ENCODE measurements at places on chromosomes 13 and 19. TPM values are rescaled to one million over a fixed set of nuclear protein-coding genes. Genes with fewer than 3 reads are reported as not detected.

- no peak for DNase-seq
Measured at GRCh38 chr19:38079926-38080380, 144.1 kb downstream of the DPF1 start.

GRCh38 chr19:40604171-40604646, 3.0 kb downstream of the LTBP4 start:
- no peak for DNase-seq

- no peak for DNase-seq
Measured at GRCh38 chr13:65387743-65388347, 1842.3 kb downstream of the PCDH9 start.

- DNase-seq: no peak
Measured at GRCh38 chr13:46071590-46072249, 19.2 kb upstream of the ZC3H13 start.

GRCh38 chr19:55324662-55325061, 479 bp downstream of the TMEM150B start:
- no peak for DNase-seq

Gene MADCAM1
- 1.3 TPM for total RNA-seq

DNA sequence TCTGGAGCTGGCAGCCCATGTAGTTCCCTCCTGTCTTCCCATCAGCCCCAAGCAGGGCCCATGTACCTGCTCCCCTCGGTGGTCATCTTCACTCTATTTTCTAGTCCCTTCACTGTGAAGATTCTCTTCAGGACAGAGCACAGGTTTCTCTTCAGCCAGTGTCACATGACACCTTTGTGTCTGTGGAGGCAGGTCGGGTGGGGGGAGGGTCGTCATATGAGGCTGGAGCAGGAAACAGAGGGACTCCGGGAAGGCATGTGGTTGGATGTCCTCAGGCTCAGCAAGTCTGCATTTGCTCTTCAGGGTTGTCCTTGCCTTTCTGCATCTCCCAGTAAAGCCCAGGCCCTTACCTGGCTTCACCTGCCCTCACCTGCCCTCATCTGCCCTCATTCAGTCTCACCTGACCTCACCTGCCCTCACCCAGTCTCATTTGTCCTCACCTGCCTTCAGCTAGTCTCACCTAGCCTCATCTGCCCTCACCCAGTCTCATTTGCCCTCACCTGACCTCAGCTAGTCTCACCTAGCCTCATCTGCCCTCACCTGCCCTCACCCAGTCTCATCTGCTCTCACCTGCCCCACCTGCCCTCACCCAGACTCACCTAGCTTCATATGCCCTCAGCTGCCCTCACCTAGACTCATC, 120.3 kb downstream of the ZDHHC20 start:
- DNase-seq: no peak

DNA sequence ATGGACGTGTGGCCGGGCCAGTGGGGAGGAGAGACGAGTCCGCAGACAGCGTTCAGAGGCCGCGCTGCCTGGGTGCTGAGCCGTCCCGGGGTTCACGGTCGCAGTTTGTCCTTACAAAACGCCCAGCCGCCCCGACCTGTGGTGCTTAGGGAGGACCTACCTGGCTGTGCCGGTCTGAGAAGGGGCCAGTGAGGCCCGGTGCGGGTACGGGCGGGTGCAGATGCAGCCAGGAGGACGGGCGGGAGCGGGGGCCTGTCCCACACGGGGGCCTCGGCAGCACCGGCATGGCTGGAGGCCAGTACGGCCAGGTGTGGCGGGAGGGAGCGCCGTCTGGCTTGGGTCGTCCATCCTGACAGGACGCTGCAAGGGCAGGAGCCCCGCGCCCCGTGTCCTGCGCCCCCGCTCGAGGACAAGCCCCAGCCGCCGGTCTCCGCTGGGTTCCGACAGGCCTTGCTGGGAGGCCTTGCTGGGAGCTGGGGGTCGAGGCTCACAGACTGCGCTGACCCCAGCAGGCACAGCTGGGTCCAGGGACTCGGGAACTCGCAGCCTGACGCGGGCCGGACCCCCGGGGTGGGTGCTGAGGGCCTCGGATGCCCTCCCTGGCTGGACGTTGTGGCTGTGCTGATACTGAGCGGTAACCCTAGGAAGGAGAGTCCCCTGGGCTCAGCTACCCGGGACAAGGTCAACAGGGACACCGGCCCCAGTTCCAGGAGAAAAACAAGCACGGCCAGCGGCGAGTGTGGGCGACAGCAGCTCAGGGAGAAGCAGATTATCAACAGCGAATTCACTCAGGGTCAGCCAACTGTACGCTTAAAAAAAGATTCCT, 5.3 kb upstream of the PROZ start:
- no peak for DNase-seq

Gene KL
- 6.0 TPM for total RNA-seq

GRCh38 chr13:65959305-65959704, 1270.8 kb downstream of the PCDH9 start:
- no peak for DNase-seq

Gene ATP4B
- not detected for total RNA-seq

- no peak for DNase-seq
Measured at GRCh38 chr13:111620586-111620985, 300.1 kb downstream of the TEX29 start.

Gene OLFM2
- 18.2 TPM for total RNA-seq

GRCh38 chr13:33230178-33230881, 55.2 kb downstream of the STARD13 start:
- DNase-seq: no peak
